ENCODE measurements at places on chromosomes 4 and X.

- no peak for DNase-seq
These were observed 68.3 kb upstream of the HGFAC start for GRCh38 chr4:3373468-3373867.

DNA sequence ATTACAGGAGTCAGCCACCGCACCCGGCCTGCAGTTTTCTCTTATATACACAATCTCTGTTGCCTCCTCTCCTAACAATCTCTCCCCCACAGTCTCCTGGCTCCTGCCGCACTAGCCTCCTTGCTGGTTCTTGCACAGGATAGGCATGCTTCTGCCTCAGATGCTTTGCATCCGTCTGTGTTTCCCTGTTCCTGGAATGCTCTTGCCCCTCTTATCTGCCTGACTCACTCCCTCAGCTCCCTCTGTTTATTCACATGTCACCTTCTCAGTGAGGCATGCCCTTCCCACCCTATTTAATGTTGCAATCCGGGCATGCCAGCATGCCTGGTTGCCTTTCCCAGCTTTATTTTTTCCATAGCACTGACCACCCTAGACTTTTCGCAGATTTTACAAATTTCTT, 161.9 kb downstream of the PHF8 start:
- no peak for DNase-seq

DNA sequence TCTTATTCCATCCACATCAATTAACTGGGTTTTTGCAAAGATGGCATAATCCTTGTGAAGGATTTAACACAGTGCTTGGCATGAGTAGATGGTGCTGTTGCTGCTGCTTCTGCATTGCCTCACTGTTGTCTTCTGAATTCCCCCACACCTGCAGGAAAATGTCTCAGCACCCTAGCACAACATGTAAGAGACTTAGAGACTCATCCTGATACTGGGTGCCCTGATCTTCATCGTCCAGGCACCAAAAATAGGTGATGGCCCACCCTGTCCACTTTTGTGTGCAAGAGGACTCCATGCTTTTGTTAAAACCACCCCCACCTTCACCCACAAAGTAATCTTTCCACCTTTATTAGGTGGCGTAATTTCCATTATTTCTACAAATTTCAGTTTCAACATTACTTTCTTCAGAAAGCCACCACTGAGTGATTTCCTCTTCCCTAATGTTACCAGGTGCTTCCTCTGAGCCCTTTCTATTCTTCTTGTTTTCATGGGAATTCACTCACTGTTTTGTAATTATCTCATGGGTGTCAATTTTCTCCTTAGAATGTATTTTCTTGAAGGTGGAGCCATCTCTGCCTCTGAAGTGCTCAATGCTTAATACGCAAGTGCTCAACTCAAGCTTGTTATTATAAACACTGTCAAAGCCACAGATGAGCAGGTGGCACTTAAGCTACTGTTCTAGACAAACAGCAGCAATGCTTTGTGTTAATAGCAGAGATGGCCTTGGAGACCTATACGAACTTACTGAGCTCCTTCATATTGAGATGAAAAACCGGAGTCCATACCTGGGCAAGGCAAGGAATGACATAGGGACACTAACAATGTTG, 89.5 kb downstream of the HS3ST1 start:
- no peak for DNase-seq

DNA sequence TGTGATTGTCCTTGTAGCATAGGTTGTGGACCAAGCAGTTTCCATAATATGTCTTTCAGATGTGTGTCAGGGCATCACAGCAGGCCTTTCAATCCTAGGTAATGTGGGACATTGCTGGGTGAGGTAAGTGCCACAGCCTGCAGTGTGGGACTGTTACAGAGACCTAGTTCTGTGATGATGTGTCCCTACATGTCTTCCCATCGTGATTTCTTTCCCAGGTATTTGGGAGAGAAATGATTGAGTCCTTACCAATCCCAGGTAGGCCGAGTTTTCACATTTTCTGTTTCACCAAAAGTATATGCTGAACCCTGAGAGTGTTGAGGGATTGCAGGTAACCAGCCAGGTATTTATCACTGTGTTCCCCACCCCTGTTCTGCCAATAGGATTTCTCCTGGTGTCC, 10.6 kb upstream of the ATXN3L start:
- DNase-seq: no peak

DNA sequence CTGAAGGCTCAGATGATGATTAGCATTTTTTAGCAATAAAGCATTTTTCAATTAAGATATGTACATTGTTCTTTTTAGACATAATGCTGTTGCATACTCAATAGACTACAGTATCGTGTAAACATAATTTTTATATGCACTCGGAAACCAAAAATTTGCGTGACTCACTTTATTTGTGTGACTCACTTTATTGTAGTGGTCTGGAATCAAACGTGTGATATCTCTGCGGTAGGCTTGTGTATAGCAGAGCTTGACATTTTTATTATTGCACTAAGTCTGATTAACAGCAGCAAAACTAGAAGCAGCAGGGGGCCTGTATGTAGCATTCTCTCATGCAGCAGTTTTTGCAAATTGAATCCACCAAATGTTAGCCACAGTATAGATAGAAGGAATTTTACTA, 119.1 kb upstream of the PRDX4 start:
- DNase-seq: no peak

DNA sequence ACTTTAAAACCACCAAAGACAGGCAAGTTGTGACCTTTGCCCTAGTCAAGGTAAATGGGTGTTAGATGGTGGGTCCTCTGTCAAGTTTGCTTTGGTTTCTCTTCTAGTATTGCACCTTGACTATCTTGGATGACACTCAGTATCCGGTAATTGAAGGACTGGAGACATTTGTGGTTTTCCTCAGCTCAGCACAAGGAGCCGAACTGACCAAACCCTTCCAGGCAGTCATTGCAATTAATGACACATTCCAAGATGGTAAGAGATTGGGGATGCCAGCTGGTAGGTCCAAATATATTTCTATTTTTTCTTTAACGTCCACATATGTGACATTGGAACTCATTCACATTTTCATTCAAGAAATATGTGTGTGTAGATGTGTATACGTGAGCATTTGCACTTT, 69.3 kb upstream of the ANXA3 start:
- DNase-seq: no peak

DNA sequence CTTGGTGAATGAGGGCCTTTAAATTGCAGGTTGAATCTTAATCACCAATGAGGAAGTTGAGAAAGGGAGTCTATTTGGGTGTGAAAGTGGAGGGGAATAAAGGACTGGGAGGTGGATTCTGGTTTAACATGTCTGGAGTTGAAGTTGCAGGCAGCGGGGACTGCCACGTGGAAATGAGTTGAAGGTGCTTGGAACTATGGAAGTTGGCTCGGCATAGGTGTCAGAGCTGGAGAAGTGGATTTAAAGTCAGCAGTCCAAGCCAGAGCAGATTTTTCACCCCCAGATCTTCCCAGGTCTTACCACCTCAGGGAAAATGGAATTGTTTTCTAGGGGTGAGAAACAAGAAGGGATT, 44.9 kb downstream of the TIGD4 start:
- no peak for DNase-seq

DNA sequence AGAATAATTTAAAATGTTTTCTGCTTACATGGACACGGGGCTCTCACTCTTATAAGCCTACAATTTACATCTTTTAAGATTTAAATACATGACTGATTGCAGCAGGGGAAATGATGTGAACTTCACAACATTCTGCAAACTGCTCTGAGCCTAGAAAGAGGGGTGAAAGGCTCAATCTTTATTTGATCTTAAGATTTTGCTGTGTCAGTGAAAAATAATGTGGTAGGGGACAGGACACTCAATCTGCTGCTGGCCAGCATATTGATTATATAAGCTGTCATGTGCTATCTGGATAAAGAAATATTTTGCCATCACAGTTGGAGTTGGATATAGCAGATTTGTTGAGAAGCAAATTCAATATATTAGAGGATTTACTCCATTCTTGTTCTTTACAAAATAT, 2210.5 kb downstream of the PCDH7 start:
- DNase-seq: no peak

GRCh38 chr4:15525080-15525479, 55.4 kb downstream of the CC2D2A start:
- DNase-seq: no peak

DNA sequence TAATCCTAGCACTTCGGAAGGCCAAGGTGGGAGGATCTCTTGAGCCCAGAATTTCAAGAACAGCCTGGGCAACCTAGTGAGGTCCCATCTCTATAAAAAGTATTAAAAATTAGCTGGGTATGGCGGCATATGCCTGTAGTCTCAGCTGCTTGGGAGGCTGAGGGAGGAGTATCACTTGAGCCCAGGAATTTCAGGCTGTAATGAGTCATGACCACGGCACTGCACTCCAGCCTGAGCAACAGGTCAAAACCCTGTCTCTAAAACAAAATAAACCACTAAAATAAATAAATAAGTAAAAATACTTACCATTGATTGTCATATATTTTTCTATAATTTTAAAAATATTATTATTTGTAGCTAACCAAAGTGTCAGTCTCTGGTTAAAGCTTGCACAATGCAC, 315.6 kb upstream of the SMIM31 start:
- no peak for DNase-seq

DNA sequence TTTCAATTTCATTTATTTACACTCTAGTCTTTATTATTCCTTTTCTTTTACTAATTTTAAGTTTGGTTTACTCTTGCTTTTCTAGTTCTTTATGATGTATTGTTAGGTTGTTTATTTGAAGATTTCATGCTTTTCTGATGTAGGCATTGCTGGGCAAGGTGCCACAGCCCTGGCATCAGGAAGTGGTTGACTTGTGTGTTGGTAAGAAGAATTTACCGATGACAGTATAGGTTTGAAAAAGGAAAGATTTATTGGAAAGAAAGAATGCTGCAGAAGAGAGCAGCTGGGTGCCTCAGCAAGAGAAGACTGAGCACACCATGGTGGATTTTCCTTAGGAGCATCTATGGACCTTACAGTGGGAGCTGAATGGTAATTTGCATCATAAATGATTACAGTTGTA, 153.2 kb downstream of the KLF8 start:
- DNase-seq: no peak

DNA sequence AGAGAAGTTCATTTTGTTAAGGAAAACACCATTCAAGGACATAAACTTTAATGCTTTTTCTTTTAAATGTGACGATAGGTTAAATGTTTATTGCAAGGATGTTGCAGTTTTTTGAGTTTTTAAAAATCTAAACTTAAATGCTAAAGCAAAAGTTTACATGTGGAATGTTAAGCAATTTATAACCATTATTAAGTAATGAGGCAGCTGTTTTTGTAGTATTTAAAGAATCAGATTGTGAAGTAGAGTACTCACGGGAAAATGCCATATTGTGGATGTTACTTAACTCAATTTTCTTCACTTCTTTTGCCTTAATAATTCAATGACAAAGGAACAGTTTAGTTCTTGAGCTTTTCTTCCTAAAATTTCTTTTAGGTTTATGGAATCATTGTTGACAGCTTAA, 43.5 kb downstream of the UBE2K start:
- DNase-seq: no peak

- no peak for DNase-seq
These were observed 209.9 kb upstream of the HCCS start for GRCh38 chrX:10901290-10901633.

GRCh38 chrX:68571610-68572311, 72.9 kb downstream of the YIPF6 start:
- DNase-seq: no peak

GRCh38 chrX:20445109-20445508, 178.4 kb upstream of the RPS6KA3 start:
- DNase-seq: no peak

DNA sequence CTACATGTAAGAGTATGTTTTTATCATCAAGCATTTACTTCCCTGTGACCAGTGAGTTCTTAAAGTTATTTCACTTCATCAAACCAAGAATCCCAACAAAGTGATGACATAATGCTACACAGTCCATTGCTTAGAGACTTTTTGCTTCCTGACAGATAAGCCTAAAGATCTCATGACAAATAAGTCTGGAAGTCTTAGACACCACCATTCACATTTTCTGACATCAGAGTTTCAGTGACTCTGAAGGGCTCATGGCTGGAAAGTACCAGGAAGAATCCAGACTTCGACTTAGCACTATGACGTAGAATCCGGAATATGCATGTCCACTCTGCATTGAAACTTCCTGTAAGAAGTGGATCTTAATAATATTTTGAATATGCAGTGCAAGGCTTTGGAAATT, 53.7 kb downstream of the CLDN22 start:
- DNase-seq: no peak

DNA sequence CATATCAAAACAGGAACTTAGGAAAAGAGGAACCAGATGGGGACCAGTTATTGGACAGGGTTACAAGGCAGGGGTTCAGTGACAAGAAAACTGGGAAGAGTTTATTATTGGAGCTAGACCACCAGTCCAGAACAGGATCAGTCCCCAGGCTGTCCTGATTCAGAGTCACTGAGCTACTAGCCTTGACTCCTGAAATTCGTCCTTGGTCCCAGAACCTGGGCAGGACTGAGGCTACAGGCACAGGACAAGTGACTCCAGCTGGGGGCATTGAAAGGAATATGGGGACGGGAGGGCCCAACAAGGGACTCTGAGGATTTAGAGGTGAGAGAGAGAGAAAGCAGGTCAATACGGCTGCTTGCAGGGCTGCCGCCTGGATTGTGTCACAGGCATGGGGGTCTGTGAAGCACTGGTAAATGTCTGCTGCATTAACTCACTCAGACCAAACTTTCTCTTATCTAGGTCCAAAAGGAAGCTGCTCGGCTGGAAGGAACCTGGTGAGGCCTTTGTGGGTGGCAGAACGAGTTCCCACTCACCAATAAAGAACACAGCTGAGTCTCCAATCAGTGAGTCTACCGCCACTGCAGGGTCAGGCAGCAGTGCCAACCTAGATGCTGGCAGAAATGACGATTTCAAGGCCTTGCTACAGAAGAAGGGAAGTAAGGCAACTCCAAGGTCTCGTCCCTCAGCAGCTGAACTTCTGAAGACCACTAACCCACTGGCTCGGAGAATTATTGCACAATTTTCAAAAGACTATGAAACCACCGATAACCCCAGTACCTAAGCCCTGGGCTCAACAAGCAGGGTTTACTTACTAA, 11.3 kb upstream of the RTL5 start:
- DNase-seq: no peak

DNA sequence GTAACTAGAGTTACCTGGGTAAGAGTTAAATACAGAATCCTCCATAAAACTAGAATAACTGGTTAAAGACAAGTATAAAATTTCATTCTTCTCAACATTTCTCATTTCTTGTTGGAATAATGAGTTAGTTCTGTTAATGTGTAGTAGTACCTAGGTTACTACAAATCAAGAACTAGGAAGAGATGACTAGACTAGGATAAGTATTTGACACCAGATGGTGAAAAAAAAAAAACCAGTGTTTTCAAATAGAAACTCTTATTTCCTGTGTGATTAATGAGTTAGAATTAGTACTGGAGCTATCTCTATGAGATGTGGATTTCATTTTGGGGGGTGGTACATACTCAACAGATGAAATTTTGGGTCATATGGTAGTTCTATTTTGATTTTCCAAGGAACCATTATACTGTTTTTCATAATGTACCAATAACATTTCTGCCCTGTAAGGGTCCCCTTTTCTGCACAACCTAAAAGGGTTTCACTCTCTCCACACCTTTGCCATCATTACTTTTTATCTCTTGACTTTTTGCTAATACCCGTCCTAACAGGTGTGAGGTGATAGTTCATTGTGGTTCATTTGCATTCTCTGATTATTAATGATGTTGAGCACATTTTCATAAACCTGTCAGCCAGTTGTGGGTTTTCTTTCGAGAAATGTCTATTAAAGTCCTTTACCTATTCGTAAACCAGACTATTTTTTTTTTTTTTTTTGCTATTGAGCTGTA, 1.7 kb upstream of the VCX start:
- DNase-seq: no peak
